Activated T-cell treated with anti-CD3 and anti-CD28 coated beads for 24 hours (primary cell): ENCODE measurements at places on chromosomes 13 and 19.

GRCh38 chr19:35609851-35610353 is 2.6 kb upstream of the HAUS5 start:
- DNase-seq = no peak

GRCh38 chr13:44050450-44051063 is 170.9 kb downstream of the LACC1 start:
- no peak for DNase-seq

- DNase-seq = no peak
These were observed 57.2 kb downstream of the ZMYM2 start for GRCh38 chr13:20015763-20016162.

DNA sequence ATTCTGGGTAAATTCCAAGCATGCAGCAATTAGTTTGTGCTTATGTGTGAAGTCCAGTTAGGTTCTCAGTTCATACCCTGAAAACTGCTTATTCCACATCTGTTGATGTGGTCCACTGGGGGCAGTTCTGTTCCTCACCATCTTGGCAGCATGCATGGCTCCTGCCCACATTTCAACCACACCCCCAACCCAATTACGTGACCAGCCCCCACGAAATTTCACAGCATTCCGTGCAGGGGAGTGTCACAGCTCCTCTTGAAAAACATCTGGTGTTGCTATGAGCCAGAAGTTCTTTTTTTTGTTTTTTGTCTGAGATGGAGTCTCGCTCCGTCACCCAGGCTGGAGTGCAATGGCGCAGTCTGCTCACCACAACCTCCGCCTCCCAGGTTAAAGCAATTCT is 9.1 kb upstream of the ERVK3-1 start:
- no peak for DNase-seq

- DNase-seq = no peak
These were observed 3.1 kb downstream of the PPP1R14A start for GRCh38 chr19:38252941-38253691.
